ENCODE measurements at places on chromosomes 13 and 19. TPM values are rescaled to one million over a fixed set of nuclear protein-coding genes. Genes with fewer than 3 reads are reported as not detected.

GRCh38 chr19:47313754-47314295 is 4.2 kb downstream of the C5AR1 start:
- DNase-seq: no peak

GRCh38 chr19:56383826-56384605 is 9.3 kb downstream of the ZNF582 start:
- DNase-seq: no peak

Gene SHISA2
- 113 TPM for total RNA-seq

Gene PSG11
- not detected for total RNA-seq

DNA sequence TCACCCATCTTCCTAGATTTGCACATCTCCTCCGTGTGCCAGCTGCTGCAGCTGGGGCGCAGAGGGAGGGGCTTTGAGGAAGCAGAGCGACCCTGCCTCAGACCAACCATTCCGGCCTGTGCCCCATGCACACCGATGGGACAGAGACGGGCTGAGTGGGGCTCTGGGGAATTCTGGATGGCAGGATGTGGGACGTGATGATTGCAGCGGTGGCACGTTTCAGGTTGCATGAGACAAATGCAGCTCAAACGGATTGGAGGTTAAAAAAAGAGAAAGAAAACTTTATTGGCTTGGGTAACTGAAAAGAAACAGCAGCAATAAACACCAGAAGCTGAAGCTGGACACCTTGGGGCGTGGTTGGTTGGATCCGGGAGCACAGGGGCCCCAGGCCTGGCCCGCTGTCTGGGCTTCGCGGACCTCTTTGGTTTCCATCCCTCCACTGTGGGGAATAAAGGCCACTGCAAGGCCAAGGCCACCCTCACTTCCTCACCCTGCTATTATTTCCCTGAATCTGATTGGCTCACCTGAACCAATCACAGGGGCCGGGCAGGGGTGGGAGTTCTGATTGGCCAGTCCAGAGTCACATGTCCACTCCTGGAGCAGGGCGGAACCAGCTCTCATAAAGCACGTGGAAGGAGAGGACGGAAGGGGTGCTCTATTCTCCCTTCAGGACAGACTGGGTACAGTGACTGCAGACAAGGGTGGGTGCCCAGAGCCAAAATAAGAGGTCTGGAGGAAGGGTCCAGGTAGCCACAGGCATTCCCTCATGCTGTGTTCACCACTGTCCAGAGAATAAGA is 6.1 kb upstream of the ZNF787 start:
- no peak for DNase-seq

DNA sequence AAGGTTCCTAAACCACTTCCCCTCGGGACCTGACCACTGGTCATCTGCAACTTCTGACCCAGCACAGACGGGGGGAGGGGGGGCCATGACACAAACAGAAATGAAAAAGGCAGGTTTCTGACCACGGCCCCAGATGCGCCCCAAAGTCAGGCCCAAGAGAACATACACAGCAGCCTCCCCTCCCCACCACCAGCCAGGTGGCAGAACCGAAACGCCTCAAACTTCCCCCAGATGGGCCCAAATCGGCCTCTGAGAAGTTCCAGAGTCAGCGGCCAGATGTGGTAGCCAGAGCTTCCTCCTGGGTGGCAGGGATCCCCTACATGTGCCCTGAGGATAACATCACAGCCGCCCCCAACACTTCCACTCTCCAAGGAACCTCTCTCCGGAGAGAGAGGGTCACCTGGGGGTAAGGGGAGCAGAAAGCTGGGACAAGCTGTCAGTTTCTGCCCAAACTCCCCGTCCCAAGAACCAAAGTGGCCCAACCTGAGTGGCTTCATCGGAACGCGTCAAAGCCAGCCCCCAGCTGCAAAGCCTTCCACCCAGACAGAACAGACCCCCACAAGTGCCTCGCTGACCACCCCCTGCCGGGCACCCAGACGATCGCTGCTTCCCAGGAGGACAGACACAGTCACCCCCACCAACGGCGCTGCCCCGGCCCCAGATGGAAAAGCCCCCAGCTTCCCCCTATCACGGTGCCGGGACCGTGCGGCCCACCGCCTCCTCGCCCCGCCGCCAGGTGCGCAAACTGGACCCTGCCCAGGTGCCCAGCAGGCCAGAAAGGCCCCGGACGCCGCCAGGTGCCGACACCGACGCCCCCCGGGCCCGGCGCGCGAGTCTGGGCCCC is 800 bp downstream of the ELL start:
- no peak for DNase-seq

- DNase-seq: no peak
Measured at GRCh38 chr13:87680298-87680697, 9.1 kb downstream of the SLITRK5 start.

DNA sequence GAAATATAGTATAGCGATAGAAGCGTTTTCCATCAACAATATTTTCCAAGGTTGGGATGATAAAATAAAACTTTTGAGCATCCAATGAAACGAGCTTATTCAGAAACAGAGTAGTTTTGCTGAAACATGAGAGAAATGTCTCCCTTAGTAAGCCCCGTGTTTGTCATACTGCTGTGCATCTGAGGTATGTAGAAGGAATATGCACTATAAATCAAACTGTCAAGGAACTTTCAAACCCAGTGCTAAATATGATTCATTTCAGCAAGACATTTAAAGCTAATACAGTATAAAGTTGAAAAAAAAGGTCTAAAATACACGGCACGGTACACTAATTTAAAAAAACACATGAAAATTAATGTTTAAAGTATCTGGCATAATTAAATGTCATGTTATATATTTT is 546.2 kb downstream of the SLITRK5 start:
- no peak for DNase-seq

- DNase-seq: no peak
Measured at GRCh38 chr13:48909056-48909389, 66.7 kb upstream of the FNDC3A start.

Gene HCN2
- 6.7 TPM for total RNA-seq

- DNase-seq: no peak
Measured at GRCh38 chr19:43783636-43784035, 2.9 kb upstream of the KCNN4 start.

Gene ZNF415
- total RNA-seq: 6.2 TPM

Gene SGTA
- total RNA-seq: 36.6 TPM

DNA sequence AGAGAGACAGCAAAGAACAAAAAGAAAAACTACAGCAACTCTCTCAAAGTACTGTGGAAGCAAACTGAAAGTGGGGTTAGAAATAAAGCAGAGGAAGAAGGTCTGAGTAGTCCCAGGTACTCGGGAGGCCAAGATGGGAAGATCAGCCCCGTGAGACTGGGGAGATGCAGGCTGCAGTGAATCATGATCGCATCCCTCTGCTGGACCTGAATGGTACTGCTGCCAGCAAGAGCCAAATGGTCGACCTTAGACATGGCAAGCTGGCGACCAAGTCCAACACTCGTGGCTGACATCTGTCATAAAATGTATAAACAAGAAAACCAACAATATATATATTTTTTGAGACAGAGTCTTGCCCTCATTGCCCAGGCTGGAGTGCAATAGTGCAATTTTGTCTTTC is 33.7 kb upstream of the ZNF724 start:
- DNase-seq: no peak

Gene SLC25A41
- 0.20 TPM for total RNA-seq

- no peak for DNase-seq
Measured at GRCh38 chr19:55508120-55508519, 19.9 kb downstream of the SSC5D start.

Gene GAS6
- 111 TPM for total RNA-seq

Gene TMEM150B
- total RNA-seq: not detected

GRCh38 chr19:33492090-33492489 is 29.5 kb downstream of the PEPD start:
- peak; percentile 52 for DNase-seq

Gene MBD3L2
- not detected for total RNA-seq

Gene ENOX1
- 6.1 TPM for total RNA-seq

Gene RNF17
- not detected for total RNA-seq

Gene ZNF626
- 18.5 TPM for total RNA-seq

Gene HCST
- total RNA-seq: 0.50 TPM

DNA sequence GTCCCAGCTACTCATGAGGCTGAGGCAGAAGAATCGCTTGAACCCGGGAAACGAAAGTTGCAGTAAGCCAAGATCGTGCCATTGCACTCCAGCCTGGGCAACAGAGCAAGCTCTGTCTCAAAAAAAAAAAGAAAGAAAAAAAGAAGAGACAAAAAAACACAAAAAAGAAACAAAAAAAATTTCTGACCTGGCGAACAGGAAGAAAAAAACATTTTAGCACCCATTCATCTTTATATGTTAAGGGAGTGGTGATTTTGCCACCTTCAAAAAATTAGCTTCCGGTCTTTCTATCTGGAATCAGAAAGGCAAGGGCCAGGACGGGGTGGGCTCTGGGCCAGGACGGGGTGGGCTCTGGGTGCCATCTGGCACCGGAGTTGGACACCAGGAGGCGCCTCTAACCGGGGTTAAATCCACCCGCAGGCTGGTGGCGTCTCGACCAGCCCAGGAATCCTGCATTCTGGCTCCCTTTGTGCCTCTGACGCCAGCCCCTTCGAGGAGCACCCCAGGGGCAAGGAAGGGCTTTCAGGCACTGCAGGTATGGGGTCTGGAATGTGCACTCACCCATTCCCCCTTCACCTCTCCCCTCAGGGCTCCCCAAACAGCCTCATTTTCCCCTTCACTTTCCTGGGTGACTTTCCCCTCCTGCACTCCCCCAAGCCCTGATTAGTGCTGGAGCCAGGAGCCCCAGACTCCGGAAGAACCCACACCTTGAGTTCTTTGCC is 10.4 kb upstream of the ZSWIM4 start:
- no peak for DNase-seq

DNA sequence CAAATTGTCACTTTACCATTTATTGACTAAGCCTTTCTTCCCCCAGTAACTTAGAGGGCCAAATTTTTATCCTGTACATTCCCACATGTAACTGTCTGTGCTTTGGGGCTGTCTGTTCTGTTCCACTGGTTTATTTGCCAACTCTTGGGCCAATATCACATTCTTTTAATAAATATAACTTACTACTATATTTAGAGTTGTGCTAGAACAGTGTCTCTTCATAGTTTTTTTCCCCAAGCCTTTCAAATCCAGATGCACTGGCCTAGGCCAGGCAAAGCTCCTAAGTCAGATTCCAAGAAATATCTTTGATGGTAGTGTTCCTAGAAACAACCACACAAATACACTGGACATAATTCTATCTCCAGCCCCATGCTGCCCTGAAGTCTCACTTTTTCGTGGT is 16.0 kb upstream of the CEBPG start:
- no peak for DNase-seq

DNA sequence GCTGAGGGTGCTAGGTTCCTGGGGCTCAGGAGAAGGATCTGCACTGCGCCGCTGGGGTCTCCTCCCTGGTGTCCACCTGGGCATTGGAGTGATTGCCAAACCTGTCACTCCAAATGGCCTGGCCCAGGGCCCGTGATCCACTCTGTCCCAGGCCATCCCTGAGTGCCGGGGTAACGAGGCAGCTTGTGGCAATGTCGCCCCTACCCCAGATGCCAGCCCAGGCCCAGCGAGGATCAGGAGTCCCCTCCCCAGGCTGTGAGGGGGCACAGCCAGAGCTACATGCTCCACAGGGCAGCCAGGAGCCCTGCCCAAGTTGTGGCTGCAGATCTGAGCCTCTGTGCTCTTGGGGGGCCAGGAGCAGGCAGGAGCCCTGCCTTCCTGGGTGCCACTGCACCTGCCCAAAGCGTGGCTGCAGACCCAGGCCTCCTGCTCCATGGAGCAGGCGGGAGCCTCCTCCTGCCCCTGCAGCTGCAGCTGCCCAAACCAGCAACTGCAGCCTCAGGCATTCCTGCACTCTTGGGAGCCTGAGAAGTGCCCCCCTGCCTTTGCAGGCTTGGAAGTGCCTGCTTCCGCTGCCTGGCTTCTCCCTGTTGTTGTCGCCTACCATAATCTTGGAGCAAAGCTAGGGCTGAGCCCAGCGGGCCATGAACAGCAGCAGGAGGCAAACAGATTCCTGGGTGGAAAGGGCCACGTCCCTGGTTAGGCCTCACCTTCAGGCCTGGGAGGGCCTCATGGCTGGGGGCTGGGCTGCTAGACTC is 4.6 kb downstream of the IGFL4 start:
- no peak for DNase-seq

Gene ZNF99
- not detected for total RNA-seq

DNA sequence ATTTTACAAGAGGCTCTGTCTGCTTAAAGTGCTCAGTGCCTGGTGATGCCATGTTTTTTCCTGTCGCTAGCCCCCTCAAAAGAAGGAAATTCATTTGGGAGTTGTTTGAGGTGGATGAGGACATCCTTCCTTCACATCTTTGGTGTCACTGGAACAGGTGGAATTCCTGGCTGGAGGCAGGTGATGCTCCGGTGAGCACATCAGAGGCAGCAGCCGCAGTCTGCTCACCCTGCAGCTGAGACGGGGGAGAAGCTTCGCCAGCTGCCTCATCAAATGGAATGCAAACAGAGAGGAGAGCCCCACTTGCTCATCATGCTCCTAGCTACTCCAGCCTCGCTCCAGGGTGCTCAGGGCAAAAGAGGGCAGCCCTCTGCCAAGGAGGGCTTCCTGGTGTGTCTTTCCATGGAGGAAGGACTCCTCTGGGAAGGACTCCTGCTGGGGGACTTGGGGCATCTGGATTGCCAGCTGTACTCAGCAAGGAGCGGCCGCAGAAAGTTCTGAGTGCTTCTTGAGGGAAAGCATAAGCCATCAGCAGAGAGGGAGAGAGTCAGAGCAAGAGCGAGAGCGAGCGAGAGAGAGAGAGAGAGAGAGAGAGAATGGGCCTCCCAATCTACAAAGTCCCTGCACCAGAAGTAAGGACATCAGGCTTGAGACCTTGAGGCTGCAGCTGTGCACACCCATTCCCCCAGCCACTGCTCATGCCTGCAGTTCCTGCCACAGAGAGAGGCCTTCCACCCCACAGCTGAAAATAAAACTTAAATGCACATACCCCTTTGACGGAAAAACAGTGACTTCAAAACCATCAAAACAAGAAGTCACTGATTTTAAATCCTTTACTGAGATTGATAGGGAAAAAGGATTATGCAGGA is 74.3 kb upstream of the UBL3 start:
- no peak for DNase-seq

DNA sequence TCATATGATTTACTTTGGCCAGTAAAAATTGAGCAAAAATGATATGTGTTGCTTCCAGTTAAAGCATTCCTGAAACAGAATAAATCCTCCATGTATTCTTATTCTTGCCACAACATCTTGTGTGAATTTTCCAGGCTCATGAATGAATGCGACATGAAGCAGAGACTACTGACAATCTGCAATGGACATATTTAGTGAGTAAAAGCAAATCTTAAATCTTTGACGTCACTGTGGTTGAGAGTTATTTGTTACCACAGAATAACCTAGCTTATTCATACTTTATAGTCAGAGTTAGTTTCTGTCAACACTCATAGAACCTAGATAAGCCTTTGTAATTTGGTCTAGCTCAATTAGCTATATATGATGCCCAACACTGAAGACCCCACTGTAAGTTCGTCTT is 1443.1 kb downstream of the PCDH9 start:
- DNase-seq: no peak

- no peak for DNase-seq
Measured at GRCh38 chr19:43639519-43640423, at the start of gene CADM4. Gene CADM4 (minus strand): TSS chr19:43639850. CDS start chr19:43639790, 60 bp downstream.

DNA sequence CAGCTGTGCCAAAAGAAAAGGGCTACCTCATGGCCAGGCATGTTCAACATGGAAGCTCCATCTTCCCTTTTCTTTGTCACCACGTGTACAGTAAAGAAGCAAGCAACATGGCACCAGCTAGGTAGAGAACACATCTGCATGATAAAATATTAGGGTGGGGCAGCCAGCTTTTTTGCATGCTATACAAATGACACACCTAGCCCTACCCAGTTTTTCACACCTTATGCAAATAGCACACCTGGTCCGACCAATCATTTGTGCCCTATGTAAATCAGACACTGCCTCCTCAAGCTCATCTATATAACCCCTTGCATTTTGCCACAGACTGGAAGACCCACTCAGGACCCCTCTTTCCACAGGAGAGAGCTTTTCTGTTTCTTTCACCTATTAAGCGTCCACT is 85.5 kb downstream of the STOML3 start:
- no peak for DNase-seq

GRCh38 chr19:4409123-4409933 is 6.9 kb downstream of the CHAF1A start:
- DNase-seq: no peak

Measured in chondrocyte (in vitro differentiated cells).